Activated T-cell treated with anti-CD3 and anti-CD28 coated beads, Interleukin-2, amount 50 U/mL, for 72 hours (primary cell): ENCODE measurements at places on chromosomes 16 and 17. TPM values are rescaled to one million over a fixed set of nuclear protein-coding genes. Genes with fewer than 3 reads are reported as not detected.

DNA sequence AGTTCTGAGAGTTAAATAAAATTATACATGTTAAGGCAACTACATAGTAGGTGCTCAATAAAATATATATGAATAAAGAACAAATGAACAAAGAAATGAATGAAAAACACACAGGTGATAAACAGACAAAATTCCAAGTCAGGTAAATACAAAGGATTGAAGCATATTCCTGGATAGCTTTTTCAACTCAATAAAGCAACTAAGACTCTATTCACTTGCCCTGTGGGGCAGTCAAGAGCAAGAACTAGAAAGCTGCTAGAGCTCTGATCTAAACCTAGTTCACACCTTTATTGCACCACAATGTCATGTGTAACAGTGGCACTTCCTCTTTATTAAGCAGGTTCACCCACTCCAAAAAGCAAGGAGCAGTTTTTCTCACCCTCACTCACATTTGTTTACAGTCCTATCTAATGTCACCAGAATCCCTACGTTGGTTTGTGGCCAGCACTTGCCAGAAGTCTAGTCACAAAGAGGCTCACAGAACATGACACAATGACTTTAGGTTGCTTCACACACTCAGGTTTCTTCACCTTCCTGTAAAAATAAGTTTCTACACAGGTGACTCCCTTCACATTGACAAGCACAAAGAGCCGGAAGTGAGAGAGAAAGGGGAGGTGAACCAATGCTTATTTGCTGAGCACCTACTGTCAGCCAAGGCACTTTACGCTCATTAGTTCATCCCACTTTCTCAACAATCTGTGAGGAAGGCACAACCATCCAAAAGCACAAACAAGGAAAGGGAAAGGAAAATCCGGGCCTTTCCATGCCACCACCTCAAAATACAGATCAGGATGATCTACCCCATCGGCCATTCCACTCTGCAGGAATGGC, 70.8 kb downstream of the XPO6 start:
- peak; percentile 83 for DNase-seq

GRCh38 chr17:1322014-1322428, 42.6 kb downstream of the TRARG1 start:
- no peak for DNase-seq

The CNGB1 gene
- total RNA-seq = not detected

DNA sequence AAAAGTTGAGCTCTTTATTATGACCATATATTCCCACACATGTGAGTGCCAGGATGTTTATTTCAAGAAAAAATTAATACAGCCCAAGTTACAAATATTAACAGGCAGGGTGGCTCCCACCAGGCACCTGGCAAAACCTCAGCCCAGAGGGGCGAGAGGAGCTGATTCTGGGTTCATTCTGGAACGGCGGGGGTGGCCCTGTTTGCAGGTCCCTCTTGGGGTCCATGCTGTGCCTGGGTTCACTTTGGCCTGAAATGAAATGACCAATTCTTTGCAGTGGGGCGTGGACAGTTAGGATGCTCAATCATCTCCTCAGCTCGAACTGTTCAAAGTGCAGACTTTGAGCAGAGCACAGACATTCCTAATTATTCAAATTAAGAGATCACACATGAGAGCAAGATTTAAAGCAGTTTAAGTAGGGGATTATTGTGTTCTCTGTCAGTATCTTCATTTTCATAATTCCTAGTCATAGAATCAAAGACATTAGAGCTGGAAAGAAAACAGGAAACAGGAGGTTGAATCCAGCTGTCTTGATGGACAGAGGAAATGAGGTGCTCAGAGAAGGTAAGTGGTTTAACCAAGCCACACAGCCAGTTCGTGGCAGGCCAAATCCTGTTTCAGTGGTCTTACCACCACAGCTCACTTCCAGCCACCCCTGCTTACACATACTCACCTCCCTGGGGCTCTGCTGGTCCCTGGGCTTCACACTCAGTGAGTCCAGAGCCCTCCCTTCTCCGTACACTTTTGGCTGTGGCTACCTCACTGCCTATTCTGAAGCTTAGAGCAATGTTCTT, 363.9 kb upstream of the TNRC6C start:
- peak; percentile 27 for DNase-seq

DNA sequence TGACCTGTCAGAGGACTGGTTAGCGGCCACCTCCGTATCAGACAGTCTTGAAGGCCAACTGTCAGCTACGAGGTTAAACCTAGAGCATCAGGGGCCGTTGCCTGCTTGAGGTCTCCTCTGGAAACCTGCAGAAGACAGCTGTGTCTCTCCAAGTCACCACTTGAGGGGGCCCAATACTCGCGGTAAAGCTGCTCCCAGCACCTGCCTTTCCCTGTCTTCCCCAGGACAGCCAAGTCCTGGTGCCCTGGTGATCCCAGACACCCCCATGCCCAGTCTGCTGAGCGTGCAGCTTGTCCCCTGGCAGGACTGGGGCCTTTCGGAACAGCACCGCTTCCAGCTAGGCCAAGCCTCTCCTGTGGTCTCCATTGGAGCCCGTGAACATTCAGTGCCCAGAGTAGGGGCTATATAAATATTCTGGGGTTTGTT, 80.1 kb downstream of the DNAH17 start:
- DNase-seq = peak; percentile 57

DNA sequence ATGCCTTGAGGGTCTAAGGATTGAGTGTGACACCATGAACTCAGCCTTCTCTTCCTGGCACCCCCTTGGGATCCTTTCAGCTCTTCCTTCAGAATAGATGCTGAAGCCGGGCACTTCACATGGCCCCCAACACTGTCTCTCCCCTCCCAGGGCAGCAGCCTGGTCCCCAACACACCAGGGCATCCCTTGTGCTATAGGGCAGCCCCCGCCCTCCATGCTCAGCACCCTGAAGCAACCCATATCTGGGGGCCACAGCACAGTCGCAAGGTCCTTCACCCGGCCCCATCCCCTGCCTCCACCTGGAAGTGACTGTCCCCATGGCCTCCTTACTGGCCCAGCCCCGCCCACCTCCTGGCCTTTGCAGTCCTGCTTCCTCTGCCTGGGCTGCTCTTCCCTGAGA, 143.1 kb downstream of the C16orf95 start:
- no peak for DNase-seq

DNA sequence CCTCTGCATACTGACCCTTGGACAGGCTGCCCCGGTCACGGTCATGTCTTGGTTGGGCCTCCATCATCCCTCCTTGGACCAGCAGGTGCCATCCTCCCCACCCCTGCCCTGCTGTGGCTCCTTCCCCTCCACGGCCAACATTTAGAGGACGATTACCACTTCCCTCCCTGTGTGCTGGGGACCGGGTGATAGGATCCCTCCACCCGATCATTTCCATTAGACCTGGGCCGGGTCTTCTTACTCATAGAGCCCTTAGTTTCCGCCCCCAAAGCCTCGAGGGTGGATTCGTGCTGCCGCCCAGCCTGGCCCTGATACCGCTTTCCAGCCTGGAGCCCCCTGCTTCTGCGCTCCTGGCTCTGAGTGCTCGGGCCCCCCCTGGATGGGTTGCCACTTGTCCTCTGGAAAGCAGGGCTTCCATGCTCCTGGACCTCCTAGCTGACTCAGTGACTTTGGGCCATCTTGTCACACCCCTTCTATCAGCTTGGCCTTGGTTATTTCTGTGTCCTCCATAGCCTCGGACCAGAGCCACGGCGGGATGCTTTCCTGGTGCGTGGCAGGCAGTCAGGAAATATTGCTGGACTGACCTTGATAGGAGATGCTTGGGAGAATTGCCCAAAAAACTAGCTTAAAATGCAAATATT, 171.4 kb downstream of the SEC14L1 start:
- DNase-seq = no peak

The TMC8 gene
- 124 TPM for total RNA-seq

The ABCC3 gene
- total RNA-seq = not detected

DNA sequence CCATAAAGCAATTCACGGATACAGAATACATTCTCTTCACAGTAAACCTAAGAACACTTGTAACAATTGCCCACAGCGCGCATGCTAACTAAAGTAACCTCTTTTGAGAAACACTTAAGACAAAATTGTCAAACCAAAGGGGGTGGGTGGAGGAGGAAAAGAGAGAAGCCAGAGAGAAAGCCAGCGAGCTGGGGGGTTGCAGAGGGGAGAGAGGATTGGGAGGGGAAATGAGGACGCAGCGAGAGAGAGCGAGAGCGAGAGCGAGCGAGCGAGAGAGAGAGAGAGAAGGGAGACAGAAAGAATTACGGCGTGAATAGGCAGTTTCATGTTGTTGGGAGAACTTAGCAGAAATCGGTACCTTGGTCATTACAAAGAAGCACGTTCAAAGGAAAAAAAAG, 1.6 kb upstream of the HOXB7 start:
- DNase-seq = peak; percentile 22

The TBC1D3K gene
- total RNA-seq = not detected

The MEIOC gene
- total RNA-seq = 0.82 TPM

DNA sequence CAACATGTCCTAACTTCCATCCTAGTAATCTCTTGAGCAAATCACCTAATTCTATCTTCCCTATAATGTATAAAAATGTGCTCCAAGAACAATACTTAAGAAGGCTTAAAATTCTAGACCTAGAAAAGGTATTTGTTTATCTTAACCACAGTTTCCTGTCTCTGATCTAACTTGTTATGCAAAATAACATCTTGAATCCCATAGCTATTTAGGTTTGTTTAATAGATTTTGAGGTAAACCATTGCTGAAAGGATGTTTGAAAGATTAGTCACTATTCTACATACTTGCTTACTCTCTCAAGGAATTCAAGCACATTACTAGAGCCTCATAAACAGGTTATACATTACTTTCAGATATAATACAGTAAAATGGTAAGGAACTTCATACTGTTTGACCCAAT, 13.0 kb downstream of the CA10 start:
- DNase-seq = no peak

GRCh38 chr17:81400154-81400977, 5.1 kb downstream of the BAHCC1 start:
- DNase-seq = no peak

The NXPH3 gene
- total RNA-seq = 1.2 TPM

The CCL2 gene
- total RNA-seq = 1.2 TPM

GRCh38 chr16:56912746-56913708, 18.9 kb upstream of the HERPUD1 start:
- DNase-seq = no peak

GRCh38 chr17:13835151-13835550, 233.4 kb upstream of the HS3ST3A1 start:
- DNase-seq = no peak

The SLC22A31 gene
- 1.6 TPM for total RNA-seq

DNA sequence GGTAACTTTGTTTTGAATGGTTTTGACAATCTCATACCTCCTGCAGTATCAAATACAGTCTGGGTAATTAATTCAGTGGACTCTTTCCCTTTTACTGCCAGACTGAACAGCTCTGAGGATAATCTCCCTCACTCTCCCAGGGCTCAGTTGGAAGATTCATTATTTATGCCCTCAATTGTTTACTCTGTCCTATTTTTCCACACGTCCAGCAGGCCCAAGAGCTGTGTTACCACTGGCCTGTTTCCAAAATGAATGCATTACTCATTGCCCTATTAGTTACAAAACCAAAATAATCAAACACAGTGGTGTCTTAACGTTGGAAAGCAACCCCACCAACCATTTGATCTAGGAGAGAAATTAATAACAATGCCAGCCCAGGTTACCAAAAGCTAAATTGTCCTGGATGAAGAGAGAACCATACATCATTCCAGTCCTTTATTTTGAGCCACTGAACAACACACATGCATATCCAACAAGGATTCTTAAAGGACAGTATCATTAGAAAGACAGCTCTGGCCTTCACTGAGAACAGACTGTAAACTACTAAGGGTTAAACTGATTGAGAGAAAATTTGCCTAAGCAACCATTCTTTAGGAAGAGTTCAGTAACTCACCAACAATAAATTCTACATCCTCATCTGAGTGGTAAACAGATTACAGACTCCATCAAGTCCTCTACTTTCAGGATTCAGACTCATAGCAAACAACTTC, 34.5 kb downstream of the FAM222B start:
- no peak for DNase-seq

DNA sequence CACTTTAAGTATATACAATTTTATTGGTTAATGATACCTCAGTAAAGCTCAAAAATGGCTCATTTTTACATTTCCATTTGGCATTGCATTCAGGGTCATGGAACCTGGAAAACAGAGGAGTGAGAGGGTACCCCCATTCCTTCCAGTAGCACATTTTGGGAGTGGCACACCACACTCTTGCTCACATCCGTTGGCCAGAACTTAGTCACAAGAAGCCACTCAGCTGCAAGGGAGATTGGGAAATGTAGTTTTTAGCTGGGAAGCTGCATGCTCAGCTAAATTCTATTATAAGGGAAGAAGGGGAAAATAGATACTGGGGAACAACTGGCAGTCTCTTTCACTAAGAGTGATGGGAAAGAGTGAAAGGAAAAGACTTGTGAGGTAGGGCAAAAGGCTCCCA, 102.5 kb upstream of the TMEM97 start:
- DNase-seq = no peak

- DNase-seq = no peak
These were observed 5.5 kb downstream of the TBX2 start for GRCh38 chr17:61404913-61405685.

GRCh38 chr16:29198731-29199521, 207.6 kb downstream of the NPIPB11 start:
- no peak for DNase-seq

DNA sequence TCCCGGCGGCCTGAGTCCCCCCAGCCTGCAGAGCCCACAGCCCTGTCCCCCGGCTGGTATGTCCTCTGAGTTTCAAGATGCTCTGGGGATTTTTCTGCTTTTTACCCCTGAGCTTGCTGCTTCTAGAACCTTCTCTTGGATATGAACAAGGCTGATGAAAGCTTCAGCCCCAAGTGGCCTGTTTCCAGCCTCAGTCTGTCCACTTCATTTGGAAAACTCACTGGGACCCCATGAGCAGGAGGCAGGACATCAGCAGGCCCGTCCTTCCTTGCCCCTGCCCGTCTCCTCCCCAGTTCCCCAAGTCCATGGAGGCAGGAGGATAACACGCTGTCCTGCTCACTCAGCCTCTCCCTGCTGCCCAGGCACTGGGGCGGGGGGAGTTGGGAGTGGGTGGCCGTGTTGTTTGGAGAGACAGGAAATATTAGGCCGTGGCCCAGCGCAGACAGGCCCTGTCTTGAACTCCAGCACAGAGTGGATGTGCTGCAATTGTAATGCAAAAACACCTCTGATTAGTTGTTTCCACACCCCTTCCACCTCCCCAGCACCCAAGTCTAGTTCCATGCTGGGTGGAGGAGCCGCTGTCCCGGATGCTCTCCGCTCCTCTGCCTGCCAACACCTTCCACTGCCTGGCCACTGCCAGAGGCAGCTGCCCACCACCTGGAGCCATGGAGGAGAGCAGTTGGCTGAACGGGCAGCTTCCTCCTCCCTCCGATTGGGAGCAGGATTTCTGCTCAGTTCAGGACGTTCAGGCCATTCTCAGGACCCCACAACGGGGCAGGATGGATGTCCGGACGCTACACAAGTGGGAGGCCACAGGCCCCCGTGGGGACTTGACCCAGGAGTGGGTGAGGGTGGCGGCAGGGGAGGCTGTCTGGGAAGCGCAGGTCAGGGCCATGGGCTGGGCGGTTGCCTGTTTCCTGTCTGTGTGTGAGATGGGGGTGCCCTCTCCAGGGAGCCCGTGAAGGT, 216.9 kb upstream of the GSE1 start:
- DNase-seq = no peak
